Activated CD4-positive, alpha-beta T cell treated with anti-CD3 and anti-CD28 coated beads for 24 hours (primary cell): ENCODE measurements at places on chromosomes 6 and 20.
A peak's percentile ranks its signal among the peaks of the same experiment; 100 is the strongest.

- DNase-seq, result no peak
Measured at GRCh38 chr6:26222571-26222970, 135.3 kb downstream of the HFE start.

DNA sequence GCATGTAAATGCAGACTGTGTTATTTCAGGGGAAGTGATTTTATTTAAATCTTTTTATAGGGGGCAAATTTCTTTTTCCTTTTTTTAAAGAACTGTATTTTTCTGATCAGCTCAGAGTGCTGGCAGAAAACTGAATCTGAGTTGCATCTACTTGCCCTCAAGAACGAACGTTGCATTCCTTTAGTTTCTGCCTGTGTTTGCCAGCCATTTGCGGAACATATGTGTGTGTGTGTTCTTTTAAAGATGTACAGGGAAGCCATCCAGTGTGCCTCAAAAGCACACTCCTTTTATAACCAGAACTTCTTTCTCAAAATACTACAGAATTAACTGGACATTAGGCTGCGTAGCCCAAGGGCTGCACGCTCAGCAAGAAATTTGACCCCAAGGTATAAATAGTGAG lies 25.8 kb upstream of the INSM1 start:
- DNase-seq, result no peak

- DNase-seq, result no peak
Measured at GRCh38 chr6:168127384-168127868, 48.4 kb upstream of the FRMD1 start.

GRCh38 chr20:46991168-46991567 lies 96.5 kb downstream of the EYA2 start:
- DNase-seq, result no peak

- no peak for DNase-seq
Measured at GRCh38 chr20:38671186-38671585, 53.1 kb upstream of the SLC32A1 start.

- DNase-seq, result no peak
Measured at GRCh38 chr6:135181333-135182070, 394 bp downstream of the MYB start.

- no peak for DNase-seq
Measured at GRCh38 chr20:63134201-63134612, 81.7 kb downstream of the YTHDF1 start.

DNA sequence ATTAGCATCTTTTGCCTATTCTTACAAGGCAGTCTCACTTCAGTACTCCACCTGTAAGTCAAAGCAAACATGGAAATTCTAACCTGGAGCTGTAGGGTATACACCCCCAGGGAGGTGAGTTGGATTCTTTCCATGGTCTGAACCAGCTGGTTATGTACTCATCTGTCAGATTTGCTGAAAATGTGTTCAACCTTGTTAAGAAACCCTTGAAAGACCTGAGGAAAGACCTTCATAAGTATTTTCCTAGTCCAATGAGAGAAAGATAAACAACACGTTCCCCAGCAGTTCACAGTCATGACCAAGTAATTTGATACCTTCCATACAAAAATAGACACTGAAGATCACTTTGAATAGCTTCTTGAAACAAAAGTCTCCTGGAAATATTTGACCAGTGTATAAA lies 42.5 kb downstream of the ID4 start:
- DNase-seq, result no peak

DNA sequence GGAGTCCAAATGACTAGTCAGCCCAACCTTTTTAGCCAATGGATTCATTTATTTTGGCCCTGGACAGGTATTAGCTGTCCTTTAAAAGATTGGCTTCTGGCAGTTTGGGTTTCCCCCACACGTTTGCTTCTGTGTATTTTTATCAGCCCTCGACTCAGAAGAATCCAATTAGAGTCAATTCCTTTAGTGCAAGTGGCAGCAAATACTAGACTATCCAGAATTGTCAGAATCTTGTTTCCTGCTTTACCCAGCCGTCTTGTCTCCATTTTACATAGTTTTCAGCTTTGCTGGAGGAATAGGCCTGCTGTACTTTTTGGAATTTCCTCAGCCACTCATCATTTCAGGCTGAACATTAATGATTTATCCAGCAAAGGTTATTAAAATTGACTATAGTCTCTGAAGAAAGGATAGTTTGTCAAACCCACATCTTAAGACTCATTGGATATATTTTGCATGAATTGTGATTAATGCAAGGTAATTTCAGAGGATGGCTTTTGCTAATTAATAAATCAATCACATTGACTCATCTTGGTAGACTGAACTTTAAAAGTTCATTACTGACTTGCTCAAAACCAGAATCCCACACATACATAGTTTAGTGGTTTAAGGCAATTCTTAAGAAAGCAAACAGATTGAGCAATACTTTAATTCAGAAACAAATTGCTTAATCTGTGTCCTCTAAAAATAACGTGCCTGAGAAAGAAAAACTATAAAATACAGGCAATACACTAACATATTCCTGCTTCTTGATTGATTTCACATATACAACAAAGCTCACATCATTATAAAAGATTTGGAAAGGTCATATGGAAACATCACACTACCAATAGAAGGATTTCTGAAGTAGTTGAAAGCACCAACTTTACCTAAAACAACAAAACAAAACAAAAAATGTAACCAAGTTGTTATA lies 62.9 kb upstream of the ZNF217 start:
- DNase-seq, result no peak

GRCh38 chr6:113500221-113500620 lies 356.9 kb upstream of the MARCKS start:
- no peak for DNase-seq

GRCh38 chr20:40679184-40679583 lies 9.9 kb downstream of the MAFB start:
- no peak for DNase-seq

- no peak for DNase-seq
Measured at GRCh38 chr20:23939641-23940040, 48.9 kb downstream of the GGTLC1 start.

- peak; percentile 74 for DNase-seq
Measured at GRCh38 chr6:29926413-29927274, 15.7 kb upstream of the HLA-A start.

- no peak for DNase-seq
Measured at GRCh38 chr6:54695815-54696214, 150.8 kb upstream of the FAM83B start.

DNA sequence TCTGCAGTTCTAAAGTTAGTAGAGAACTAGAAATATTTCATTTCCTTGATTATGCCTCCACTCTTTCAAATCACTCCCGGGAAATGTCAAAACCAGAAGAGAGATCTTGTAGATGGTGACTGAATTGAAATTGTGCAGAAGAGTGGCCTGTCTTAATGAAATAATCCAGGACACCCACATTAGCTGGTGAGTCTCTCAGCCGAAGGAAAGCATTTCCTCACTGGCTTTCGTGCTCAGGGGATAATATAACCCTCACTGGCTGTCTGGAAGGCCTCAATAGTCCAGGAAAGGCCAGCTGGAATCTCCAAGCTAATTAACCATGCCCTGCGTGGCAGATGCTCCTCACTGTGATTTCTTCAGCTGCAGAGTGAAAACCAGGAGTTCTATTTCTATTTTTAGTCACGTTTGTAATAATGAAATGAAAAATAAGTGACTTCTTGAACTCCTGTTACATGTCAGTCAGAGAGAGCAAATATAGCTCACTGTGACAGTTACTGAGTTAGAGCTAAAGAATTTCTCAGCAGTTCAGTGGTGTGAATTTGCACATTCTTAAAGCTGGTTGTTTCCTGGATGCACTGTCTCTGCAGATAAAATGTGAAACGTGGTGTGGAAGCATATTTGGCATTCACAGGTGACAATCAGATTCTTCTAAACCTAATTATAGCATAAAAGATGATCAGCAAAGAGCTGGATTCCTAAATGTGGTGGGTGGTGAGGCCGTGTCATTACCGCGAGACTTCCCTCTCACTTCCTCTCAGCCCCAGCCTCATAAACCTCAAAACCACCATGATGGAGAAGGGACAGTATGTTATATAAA lies 211.7 kb downstream of the LMBRD1 start:
- no peak for DNase-seq

DNA sequence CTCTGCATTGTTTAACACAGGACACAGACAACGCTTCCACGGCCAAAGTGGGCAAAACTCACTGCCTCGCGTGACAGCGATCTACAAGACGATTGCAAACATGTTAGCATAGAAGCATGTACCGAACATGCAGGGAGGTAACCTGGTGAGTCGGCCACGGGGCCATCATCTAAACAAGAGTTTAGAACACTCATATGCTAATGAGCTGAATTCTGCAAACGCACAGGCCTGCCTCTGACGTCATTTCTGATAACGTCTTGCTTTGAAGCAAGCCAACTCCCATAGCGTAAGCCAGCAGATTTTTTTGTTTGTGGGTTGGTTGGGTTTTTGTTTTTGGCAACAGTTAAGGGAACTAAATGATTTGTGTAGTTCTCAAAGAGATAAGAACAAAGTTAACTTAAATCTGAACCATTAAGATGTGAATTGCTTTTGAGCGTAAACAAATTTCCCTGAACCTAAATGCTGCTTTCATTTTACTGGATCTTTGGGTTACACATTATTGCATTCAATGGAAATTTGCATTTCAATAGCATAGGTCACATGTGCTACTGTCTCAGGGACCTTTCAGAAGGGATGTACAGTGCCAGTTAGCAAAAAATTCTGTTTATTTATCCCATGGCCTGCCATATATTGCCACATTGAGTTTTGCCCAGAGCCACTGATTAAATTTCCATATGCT lies 184.5 kb upstream of the PDE10A start:
- no peak for DNase-seq

GRCh38 chr6:112214739-112215269 lies 39.6 kb downstream of the LAMA4 start:
- DNase-seq, result no peak

DNA sequence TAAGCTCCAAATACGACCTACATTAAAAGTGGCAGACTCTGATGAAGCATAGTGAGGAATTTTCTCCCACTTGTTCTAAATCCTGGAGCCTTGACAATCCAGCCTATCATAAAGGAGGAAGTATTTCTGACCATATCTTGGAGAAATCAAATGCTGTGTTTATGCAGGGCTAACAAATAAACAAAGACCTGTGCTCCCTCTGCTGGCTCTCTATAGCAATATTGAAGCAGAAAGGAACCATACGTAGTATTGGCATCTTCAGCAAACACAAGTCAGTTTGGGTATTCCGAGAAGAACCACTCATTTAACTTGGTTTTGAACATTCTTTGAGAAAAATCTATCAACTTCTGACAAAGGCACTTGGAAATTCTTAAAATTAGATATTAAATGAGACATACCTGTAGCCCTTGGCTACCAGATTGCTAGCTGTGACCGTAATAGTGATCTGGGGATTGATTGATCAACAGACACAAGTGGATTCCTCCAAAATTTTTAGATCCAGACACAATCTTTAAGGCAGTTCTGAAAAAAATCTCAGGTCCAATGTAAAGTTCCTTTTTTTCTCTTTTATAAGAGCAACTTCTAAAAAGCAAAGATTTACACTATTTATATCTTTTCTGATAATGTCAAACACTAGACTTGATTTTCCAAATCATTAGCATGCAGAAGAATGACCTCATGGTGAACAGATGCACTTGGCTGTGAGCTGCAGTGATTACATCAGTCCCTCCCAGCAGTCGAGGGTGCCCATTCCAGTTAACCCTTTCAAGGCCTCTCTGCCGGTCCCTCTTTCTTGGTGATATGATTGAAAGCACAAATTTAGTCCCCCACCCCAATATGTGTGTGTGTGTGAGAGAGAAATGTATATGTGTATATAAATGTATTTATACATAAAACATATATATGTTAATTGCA lies 40.2 kb downstream of the INSM1 start:
- no peak for DNase-seq

DNA sequence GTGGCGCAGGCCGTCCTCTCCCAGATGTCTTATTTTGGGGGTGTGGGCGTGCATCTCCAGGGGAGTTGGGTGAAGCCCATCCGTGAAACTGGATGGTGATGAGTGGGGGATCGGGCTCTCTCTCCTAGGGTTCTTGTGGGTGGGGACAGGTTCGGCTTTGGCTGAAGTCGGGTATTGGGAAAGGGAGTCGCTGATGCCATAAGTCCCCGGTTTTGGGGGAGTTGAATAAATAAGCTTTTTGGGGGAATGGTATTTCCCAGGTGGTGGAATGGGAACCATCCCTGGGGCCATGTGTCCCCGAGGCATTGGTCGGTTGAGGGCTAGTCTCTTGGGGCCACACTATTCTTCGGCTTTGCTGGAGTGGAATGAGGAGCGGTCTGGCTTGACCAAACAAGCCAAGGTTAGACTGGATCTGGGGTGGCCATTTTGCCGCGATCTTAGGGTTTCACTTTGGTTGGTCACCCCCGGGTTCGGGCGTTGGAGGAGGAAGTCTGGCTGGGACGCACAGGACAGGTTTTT lies 481 bp downstream of the ZNF133 start:
- no peak for DNase-seq

- no peak for DNase-seq
Measured at GRCh38 chr6:70668499-70668812, 773 bp downstream of the SMAP1 start.

DNA sequence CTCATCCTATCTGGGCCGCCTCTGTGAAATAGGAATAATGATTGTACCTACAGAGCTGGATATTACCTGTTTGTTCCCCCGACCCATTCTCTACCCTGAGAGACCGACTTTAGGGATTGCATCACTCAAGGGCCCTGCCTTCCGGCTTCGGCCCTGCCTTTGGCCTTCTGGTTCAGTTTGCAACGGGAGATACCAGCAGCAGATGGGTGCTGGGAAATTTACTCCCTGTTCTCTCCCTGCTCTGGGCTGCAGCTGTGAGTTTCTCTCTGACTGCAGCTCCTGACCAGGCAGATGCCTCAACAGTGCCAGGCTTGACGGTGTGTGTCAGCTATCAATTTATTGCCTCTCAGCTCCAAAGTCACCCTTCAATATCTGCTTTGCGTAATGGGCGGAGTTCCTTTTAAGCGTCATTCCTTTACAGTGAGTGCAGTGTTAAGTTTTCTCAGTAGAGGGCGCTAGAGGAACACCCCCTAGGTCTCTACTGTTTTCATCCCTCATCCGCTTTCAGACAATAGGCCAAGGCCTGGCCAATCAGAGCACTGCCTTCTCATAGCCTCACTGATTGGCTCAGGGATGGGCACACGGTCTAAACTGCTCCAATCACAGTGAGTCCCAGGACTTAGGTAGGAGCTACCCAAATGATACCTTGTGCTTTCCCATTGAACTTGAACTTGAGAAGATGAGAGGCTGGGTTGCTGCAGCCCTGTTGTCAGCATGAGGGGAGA lies 30.0 kb downstream of the KCNG1 start:
- DNase-seq, result peak; percentile 36

- no peak for DNase-seq
Measured at GRCh38 chr6:144843701-144844100, 558.6 kb downstream of the UTRN start.

DNA sequence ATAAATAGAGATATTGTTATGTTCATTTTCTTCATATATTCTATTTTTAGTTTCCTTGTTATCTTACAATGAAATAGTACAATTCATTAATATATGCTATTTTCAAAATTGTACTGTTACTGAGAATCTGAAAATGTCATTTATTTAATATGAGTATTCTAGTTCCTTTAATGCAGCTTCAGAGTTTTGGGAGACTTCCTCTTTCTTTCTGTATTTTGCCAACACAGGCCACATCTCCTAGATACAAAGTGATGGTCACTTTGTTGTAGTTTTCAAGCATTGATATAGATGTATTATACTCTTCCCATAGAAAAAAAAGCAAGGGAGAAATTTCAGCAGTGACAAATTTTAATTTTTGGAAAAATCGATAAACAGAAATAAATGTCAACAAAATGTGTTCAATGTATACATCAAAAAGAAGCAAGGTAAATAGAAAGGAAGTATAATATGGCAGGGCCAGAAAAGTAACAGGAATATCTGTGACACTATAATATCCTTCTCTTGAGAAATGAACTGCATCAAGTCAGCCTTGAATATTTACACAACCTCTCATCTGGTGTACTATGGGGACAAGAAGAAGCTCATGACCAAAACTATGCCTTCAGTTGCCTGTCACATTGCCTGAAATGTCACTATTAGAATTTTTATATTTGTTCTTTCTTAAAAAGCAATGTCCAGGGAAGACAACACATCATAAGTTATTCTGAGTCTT lies 396.0 kb downstream of the TBC1D32 start:
- DNase-seq, result no peak
